ENCODE measurements at places on chromosomes 11 and 22.

DNA sequence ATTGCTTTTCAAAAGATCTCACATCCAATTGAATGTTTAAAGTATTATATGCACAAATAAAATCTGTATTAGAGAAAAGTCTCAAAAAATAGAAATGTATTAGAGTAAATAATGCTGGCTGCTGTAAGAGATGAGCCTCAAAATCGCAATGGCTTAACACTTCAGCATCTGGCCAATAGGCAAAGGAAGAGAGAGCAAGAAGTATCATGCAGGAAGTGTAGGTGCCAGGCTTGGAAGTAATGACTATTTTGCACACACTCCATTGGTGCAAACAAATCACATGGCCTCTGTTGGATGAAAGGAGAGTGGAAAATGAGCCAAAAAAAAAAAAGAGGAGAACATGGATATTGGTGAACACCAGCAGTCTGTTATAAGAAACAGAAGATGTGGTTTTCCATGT lies 193.0 kb upstream of the E2F8 start:
- no peaks in the 10 kb centered on the region for H3K36me3 ChIP-seq
- no peak overlapping the region for H3K4me3 ChIP-seq
- no peak overlapping the region for H3K27ac ChIP-seq
- peaks cover 37% of the 10 kb centered on the region for H3K27me3 ChIP-seq

DNA sequence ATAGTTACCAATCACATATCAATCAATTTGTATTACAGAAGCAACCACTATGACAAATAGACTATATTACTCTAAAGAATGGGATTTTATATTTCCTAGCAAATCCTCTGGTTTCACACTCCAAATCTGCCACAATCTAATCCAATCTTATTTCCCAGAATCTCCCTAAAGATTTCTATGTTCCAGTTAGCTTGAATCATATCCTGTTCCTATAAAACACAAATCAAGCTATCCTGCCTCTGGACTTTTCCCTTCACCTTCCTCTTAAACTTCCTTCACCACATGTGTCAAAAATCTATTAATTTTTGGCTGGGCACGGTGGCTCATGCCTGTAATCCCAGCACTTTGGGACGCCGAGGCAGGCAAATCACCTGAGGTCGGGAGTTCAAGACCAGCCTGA lies 50.0 kb downstream of the PIK3C2A start:
- H3K36me3 ChIP-seq, result peaks cover 28% of the 10 kb centered on the region
- H3K27ac ChIP-seq, result no peak overlapping the region
- DNase-seq, result no peak
- H3K4me3 ChIP-seq, result no peak overlapping the region
- no peaks in the 10 kb centered on the region for H3K27me3 ChIP-seq
- H3K4me1 ChIP-seq, result peaks cover 32% of the 10 kb centered on the region

- peaks cover 3% of the 10 kb centered on the region for H3K27me3 ChIP-seq
- no peaks in the 10 kb centered on the region for H3K4me1 ChIP-seq
- H3K4me3 ChIP-seq, result no peak overlapping the region
- no peaks in the 10 kb centered on the region for H3K36me3 ChIP-seq
- no peak overlapping the region for H3K27ac ChIP-seq
- DNase-seq, result no peak
These were observed 28.3 kb downstream of the EFCAB6 start for GRCh38 chr22:43783777-43784176.

GRCh38 chr11:8545698-8546366 lies 48.2 kb downstream of the STK33 start:
- H3K27me3 ChIP-seq, result peaks cover 4% of the 10 kb centered on the region
- no peak for DNase-seq
- no peaks in the 10 kb centered on the region for H3K4me1 ChIP-seq
- no peak overlapping the region for H3K4me3 ChIP-seq

DNA sequence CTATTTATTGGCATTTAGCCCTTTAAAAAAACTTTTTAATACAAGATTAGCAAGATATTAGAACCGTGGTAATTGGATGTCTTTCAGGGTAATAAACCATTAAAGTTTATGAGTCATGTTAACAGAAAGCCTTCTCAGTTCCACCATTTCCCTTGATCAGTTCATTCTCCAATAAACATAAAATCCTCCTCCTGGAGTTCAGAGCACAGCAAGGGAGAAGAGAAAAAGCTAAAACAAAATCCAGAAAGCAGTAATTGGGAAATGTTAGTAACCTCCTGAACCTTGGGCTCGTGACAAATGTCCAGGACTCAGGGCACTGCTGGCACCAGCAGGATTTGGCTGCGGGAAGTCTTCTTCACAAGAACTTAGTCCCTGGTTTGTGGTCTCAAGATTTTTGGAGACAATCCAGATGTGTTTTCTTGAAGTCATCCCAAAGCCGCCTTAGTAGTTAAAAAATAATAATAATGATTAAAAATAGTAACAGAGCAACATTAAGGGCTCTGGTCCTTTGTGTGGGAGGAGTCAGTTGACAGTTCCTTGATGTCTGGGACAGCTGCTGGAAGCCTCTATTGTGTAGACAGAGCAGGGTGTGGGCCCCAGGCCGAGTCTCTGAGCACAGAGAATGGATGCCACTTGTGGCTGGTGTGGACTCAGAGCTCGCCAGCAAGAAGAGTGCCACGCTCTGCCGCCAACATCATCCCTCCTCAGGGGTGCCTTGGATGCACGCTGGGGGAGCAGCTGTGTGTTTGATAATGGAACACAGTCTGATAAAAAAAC lies 43.4 kb upstream of the PITPNB start:
- no peaks in the 10 kb centered on the region for H3K4me1 ChIP-seq
- H3K27me3 ChIP-seq, result no peaks in the 10 kb centered on the region
- H3K36me3 ChIP-seq, result no peaks in the 10 kb centered on the region

- no peaks in the 10 kb centered on the region for H3K4me1 ChIP-seq
- H3K36me3 ChIP-seq, result no peaks in the 10 kb centered on the region
- no peaks in the 10 kb centered on the region for H3K27me3 ChIP-seq
- H3K27ac ChIP-seq, result no peak overlapping the region
These were observed 264.9 kb downstream of the BRD1 start for GRCh38 chr22:49562685-49563249.

DNA sequence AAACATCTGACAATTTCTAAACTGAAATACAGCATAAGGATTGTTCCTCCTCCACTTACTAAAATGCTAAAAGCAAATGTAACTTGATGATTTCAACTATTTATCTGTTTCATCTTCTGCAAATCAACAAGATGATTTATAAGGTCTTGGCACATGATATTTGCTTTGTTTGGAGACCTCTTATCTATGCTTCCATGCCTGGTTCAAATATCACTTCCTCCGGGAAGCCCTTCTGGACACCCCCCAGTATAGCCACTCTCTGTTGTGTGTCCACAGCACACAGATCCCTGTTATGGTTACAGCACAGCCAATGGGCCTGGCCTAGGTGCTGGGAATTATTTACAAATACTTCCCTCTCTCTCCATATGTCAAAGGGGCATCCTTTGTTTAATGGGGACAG lies 114.8 kb downstream of the C11orf58 start:
- peaks cover 35% of the 10 kb centered on the region for H3K36me3 ChIP-seq
- H3K27me3 ChIP-seq, result no peaks in the 10 kb centered on the region
- no peak overlapping the region for H3K27ac ChIP-seq
- no peaks in the 10 kb centered on the region for H3K4me1 ChIP-seq
- no peak overlapping the region for H3K4me3 ChIP-seq

- H3K36me3 ChIP-seq, result no peaks in the 10 kb centered on the region
- peaks cover 19% of the 10 kb centered on the region for H3K27me3 ChIP-seq
- no peak overlapping the region for H3K27ac ChIP-seq
- peaks cover 5% of the 10 kb centered on the region for H3K4me1 ChIP-seq
These were observed 7.5 kb downstream of the PVALB start for GRCh38 chr22:36809351-36809750.

- peaks cover 5% of the 10 kb centered on the region for H3K4me1 ChIP-seq
- H3K27me3 ChIP-seq, result no peaks in the 10 kb centered on the region
- DNase-seq, result no peak
These were observed 22.7 kb upstream of the C1QTNF4 start for GRCh38 chr11:47616726-47617416.

DNA sequence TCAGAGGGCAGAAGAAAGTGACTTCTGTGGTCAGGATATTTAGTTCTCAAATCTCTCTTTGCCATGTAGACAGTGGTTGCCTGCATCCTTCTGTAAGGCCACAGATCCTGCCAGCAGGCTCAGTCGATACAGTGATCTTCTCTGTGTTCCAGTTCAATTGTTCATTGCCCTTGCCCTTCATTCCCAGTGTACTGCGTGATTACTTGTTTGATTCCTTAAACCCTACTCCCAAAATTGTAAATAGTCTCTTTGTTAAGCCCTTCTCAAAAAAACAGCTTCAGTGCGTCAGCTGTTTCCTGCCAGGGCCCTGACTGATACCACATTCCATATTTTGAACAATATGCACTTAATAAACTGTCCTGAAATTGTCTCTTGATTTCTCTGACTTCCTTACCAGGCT lies 9.3 kb upstream of the TYR start:
- no peak overlapping the region for H3K4me3 ChIP-seq
- H3K4me1 ChIP-seq, result no peaks in the 10 kb centered on the region
- H3K27ac ChIP-seq, result no peak overlapping the region
- H3K27me3 ChIP-seq, result no peaks in the 10 kb centered on the region

DNA sequence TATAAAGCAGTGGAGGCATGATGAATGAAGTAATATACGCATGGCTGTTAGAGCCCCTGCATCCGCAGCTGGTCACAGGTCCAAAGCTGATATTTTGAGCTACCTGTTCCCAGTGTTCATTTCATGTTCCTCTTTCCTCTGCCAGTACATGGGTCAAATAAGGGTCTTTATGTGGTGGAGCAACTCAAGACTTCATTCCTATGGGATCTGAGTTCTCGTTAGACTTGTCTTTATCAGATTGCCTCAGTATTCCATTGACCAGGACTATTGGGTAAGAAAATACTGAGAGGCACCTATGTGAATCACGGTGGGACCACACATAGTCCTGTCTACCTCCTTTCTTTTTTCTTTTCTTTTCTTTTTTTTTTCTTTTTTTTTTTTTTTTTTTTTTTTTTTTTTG lies 25.2 kb downstream of the NCF4 start:
- H3K27ac ChIP-seq, result no peak overlapping the region
- no peak overlapping the region for H3K4me3 ChIP-seq
- peaks cover 26% of the 10 kb centered on the region for H3K4me1 ChIP-seq
- no peak for DNase-seq
- peaks cover 14% of the 10 kb centered on the region for H3K36me3 ChIP-seq

DNA sequence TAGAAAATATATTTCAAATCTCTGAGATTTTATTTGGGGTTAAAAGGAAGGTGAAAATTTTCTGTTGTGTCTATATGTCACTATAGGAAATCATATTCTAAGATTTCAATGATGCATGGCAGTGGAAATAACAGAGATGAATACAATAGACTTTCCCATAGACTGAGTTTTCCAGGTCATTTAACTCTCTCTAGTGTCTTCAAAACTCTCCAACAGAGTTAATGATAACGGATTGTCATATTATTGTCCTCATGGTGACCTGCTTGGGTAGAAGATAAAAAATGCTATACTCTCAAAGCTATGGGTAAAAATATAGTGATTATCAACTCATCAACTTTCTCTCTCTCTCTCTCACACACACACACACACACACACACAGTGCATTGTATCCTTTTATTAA lies 312.9 kb downstream of the CNTN5 start:
- H3K4me1 ChIP-seq, result no peaks in the 10 kb centered on the region
- H3K27me3 ChIP-seq, result no peaks in the 10 kb centered on the region
- H3K27ac ChIP-seq, result no peak overlapping the region
- no peaks in the 10 kb centered on the region for H3K36me3 ChIP-seq
- H3K4me3 ChIP-seq, result no peak overlapping the region

DNA sequence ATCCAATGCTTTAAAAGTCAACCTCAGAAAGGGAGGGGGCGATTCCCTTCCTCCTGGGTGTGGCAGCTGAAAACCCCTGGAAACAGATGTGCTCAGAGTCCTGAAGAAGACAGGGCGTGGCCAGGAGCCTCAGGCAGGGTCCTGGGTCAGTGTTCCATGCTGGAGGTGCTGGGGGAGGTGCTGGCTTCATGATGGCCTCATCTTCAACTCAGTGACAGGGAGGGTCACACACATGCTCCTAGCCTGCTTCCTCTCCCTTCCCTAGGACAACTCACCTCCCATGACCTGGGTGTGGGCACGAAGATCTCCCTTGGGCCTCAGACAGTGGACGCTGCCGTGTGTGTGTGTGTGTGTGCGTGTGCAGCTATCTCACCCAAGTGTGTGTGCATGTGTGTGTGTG lies 245.6 kb upstream of the B3GAT1 start:
- H3K27me3 ChIP-seq, result no peaks in the 10 kb centered on the region
- no peak overlapping the region for H3K27ac ChIP-seq
- peak; percentile 1 for DNase-seq
- H3K4me1 ChIP-seq, result peaks cover 4% of the 10 kb centered on the region
- no peaks in the 10 kb centered on the region for H3K36me3 ChIP-seq
- H3K4me3 ChIP-seq, result no peak overlapping the region

- peaks cover 18% of the 10 kb centered on the region for H3K36me3 ChIP-seq
- no peak for DNase-seq
- H3K27me3 ChIP-seq, result no peaks in the 10 kb centered on the region
- H3K4me3 ChIP-seq, result no peak overlapping the region
- peaks cover 35% of the 10 kb centered on the region for H3K4me1 ChIP-seq
- H3K27ac ChIP-seq, result no peak overlapping the region
These were observed 12.9 kb downstream of the RELT start for GRCh38 chr11:73389134-73389525.

- H3K4me3 ChIP-seq, result no peak overlapping the region
- DNase-seq, result no peak
- H3K27me3 ChIP-seq, result no peaks in the 10 kb centered on the region
- peaks cover 24% of the 10 kb centered on the region for H3K4me1 ChIP-seq
- peaks cover 6% of the 10 kb centered on the region for H3K36me3 ChIP-seq
These were observed 8.8 kb downstream of the SLC35F2 start for GRCh38 chr11:107849790-107850189.

GRCh38 chr11:83401506-83402225 lies 115.5 kb upstream of the CCDC90B start:
- no peak overlapping the region for H3K4me3 ChIP-seq
- no peak overlapping the region for H3K27ac ChIP-seq
- no peaks in the 10 kb centered on the region for H3K36me3 ChIP-seq
- H3K4me1 ChIP-seq, result no peaks in the 10 kb centered on the region

GRCh38 chr22:22836635-22837034 lies 51.0 kb upstream of the IGLL5 start:
- no peaks in the 10 kb centered on the region for H3K36me3 ChIP-seq
- H3K27ac ChIP-seq, result no peak overlapping the region
- peaks cover 45% of the 10 kb centered on the region for H3K27me3 ChIP-seq

DNA sequence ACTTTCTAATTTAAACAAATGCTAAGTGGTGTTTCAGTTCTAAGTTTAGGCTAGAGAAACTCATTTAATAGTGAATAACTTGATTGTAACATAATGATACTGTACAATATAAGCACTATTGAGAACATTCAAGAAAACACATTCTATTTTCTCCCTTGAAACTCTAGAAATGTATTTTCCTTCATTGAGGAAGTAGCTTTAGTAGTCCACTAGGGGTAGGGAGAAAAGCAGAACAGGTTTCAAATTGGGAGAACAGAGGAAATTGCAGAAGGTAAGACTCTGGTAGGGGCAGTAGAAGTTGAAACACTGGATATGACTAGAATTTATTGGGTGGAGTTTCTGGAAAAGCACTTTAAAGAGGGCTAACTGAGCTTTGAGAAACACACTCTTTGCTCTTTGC lies 31.6 kb upstream of the MPPED2 start:
- no peaks in the 10 kb centered on the region for H3K4me1 ChIP-seq
- H3K36me3 ChIP-seq, result no peaks in the 10 kb centered on the region
- no peak overlapping the region for H3K4me3 ChIP-seq
- no peak overlapping the region for H3K27ac ChIP-seq
- H3K27me3 ChIP-seq, result no peaks in the 10 kb centered on the region
- DNase-seq, result no peak
